ENCODE measurements at places on chromosomes 3 and 15.

- DNase-seq = peak; percentile 54
Observed at GRCh38 chr15:92839696-92840095, 60.4 kb upstream of the CHD2 start.

GRCh38 chr3:142270407-142270806 is 45.0 kb upstream of the GK5 start:
- no peak for DNase-seq

DNA sequence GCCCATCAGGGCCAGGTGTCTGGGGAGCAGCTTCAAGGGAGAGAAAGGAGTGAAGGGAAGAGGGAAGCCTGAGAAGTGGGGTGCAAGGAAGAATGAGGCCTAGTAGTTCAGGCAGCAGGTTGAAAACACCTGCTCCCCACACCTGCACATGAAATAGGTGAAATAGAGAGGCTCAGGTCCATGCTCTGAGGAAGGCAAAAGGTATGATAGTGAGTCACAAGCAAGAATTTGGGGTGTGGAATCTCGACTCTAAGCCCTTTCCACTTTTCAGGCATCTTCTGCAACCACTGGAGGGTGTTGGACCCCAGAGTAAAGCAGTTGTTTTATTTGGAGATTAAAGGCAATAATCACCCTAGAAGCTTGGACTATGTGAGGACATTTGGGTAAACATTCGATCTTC is 157.5 kb downstream of the CTNNB1 start:
- no peak for DNase-seq

DNA sequence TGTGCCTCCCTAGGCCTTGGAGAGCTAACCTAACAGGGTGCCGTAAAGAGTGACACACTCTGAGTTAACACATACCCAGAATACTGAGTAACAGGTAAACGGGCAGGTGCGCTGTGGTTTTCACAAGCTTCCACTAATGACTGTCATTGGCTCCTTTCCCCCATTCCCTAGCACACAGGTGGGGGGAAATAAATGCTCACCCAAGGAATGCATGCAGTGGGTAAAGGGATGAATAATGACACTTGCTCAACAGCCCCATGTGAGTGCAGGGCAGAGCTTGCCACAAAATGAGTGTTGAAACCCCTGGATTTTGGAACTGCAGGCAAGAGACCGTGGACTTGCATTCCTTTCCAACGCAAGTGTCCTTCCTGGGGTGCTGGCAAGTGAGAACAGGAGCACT is 57.6 kb downstream of the ADAMTS17 start:
- DNase-seq = no peak

DNA sequence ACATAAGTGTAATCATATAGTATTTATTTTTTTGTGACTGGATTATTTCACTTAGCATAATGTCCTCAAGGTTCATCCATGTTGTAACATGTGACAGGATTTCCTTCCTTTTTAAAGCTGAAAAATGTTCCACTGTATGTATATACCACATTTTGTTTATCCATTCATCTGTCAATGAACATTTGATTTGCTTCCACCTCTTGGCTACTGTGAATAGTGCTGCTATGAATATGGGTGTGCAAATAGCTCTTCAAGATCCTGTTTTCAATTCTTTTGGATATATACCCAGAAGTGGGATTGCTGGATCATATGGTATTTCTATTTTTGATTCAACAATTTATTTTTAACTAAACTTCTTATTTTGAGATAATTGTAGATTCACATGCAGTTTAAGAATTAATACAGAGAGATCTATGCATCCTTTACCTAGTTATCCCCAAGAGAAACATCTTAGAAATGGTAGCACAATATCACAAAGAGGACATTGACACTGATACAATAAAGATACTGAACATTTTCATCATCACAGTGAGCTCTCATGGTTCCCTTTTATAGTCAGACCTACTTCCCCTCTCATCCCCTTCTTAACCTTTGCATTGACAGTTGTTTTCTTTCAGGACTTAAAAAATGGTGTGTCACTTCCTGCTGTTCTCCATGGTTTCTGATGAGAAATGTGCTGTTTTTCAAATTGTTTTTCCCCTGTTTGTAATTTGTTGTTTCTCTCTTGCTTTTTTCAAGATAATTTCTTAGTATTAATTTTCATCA is 90.1 kb downstream of the SATB1 start:
- no peak for DNase-seq

DNA sequence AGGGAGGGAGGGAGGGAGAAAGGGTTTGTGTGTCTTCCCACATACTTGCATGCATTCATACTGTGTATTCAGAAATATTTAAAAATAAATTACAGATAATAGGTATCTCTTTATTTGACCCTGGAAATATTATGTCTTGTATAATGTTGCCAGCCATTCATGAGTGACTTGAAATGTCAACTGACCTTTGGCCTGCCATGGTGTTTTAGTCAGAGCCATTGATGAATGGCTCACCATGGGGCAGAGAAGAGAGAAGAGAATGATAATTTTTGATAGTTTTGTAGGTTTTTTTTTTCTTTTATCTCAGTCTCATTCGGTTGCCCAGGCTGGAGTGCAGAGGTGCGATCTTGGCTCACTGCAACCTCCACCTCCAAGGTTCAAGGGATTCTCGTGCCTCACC is 121.2 kb downstream of the ATG7 start:
- no peak for DNase-seq

DNA sequence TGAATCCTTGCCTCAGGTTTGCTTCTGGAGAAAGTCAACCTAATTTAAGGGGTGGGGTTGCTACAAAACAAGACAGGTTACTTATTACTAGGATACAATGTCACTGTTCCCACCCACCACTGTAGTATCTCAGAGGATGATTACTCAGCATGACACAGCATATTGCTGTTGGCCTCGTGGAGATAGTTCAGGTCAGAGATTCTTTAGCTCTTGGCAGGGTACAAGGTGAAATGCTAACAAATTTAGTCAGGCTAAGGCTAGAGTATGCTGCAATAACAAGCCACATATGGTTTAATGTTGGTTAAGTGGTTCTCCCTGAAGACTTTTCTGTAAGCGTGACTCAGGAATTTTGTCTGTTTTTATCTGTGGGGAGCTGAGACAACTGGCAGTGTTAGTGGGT is 161.8 kb downstream of the EDEM1 start:
- no peak for DNase-seq

DNA sequence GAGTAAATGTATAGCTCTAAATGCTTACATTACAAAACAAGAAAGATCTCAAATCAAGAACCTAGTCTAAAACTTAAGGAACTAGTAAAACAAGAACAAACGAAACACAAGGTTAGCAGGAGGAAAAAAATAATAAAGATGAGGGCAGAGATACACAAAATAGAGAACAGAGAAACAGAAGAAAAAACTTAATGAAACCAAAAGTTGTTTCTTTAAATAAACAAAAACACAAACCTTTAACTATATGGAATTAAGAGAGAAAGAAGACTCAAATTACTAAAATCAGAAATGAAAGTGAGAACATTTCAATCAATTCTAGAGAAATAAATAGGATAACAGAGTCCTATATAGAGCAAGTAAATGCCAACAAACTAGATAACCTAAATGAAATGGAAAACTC is 59.6 kb downstream of the DLG1 start:
- DNase-seq = no peak

DNA sequence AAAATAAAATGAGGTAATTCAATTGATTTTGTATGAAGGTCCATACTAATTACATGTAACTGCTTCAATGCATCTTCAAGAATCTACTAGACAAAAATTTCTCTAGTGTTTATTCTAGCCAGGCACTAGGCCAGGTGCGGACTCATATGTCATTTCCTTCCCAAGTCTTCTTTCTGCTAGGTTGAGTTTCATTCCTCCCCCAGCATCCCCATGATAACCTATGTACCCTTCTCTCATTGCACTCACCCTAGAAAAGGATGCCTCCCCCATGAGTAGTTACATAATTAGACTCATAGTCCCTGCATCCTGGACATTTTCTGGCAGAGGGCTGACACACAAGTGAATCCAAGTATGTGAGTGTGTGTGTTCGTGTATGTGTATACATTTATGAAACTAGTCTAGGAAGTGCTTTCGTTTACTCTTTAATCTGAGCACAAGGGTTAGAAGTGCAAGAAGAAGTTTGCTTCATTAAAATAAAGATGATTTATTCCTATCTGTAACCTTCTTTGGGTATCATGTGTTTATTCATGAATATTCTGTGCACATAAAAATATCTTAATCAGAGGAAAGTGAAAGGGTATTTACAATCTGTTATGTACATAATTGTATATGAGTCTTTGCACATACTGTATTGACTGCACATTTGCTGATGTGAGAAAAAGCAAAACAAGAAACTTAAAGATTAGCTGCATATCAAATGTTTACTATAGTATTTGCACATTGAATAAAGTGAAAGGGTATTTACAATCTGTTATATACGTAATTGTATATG is 585.6 kb upstream of the ZNF717 start:
- DNase-seq = peak; percentile 1
